ENCODE measurements at places on chromosomes 7 and 10. TPM values are rescaled to one million over a fixed set of nuclear protein-coding genes. Genes with fewer than 3 reads are reported as not detected.
A peak's percentile ranks its signal among the peaks of the same experiment; 100 is the strongest.

DNA sequence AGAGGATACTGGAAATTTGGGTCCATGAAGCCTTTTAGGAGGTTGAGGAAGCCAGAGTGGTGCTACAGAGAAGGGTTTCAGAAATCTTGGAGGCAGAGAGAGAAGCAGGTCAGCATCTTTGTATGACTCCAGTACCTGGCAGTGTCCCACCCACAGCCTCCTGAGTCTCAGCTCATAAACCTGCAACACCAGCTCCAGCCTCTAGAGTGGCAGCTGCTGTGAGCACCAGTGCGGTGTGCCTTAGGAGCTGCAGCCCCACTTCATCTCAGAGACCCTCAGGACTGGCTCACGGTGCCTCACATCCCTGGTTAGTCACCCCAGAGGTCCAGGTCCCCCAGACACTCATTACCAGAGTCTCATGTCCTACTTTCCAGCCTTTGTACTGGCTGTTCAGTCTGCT lies 84.8 kb upstream of the PRKAR2B start:
- no peak for DNase-seq
- H3K4me3 ChIP-seq, result no peak overlapping the region
- H3K27me3 ChIP-seq, result peaks cover 20% of the 10 kb centered on the region
- H3K36me3 ChIP-seq, result no peaks in the 10 kb centered on the region

- H3K4me1 ChIP-seq, result peaks cover 2% of the 10 kb centered on the region
- H3K4me3 ChIP-seq, result no peak overlapping the region
- no peak for DNase-seq
- peaks cover 7% of the 10 kb centered on the region for H3K36me3 ChIP-seq
Observed at GRCh38 chr10:62796896-62797295, 7.6 kb upstream of the ADO start.

GRCh38 chr10:77371421-77371820 lies 266.2 kb downstream of the KCNMA1 start:
- H3K27ac ChIP-seq, result no peak overlapping the region
- no peaks in the 10 kb centered on the region for H3K36me3 ChIP-seq
- DNase-seq, result no peak
- H3K27me3 ChIP-seq, result no peaks in the 10 kb centered on the region
- H3K4me1 ChIP-seq, result no peaks in the 10 kb centered on the region
- no peak overlapping the region for H3K4me3 ChIP-seq

DNA sequence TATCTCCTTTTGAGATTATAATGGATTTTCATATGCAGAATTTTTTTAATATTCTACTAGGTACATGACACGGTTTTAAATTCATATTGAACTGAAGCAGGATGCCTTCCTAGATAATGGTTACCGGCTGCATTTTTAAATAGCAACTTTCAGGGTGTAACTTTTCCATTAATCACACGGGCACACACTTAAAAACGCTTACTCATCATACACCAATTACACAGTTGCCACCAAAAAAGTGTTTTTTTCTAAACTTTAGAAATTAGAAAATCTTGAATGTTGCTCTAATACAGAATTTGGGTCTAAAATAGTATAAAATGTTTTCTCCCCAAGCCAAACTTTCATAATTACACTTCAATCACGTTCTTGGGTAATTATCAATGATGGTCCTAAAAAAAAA lies 149.1 kb upstream of the RNF32 start:
- no peak for DNase-seq
- H3K27ac ChIP-seq, result no peak overlapping the region

- peaks cover 13% of the 10 kb centered on the region for H3K4me1 ChIP-seq
- peaks cover 46% of the 10 kb centered on the region for H3K27me3 ChIP-seq
- no peaks in the 10 kb centered on the region for H3K36me3 ChIP-seq
- no peak for DNase-seq
- no peak overlapping the region for H3K27ac ChIP-seq
Observed at GRCh38 chr7:50717181-50717580, 65.5 kb downstream of the GRB10 start.

DNA sequence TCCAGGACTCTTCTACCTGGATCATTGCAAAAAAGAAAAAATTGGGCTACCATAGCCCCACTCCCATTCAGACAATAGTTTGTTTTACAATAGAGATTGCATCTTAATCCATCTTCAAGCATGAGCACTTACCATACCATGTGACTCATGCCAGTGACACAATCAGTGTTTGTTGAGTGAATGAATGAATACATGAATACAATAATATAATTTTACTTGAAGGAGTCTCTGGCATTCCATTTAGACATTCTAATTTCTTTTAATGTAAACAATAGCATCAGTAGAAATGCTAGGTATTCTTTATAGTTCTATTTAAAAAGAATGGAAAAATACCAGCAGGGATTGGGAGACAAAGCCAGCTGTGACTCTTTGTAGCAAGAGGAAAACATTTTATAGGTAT lies 141.6 kb upstream of the AKR1E2 start:
- H3K27ac ChIP-seq, result no peak overlapping the region
- peaks cover 3% of the 10 kb centered on the region for H3K4me1 ChIP-seq
- H3K4me3 ChIP-seq, result no peak overlapping the region
- no peak for DNase-seq
- H3K27me3 ChIP-seq, result peaks cover 39% of the 10 kb centered on the region

DNA sequence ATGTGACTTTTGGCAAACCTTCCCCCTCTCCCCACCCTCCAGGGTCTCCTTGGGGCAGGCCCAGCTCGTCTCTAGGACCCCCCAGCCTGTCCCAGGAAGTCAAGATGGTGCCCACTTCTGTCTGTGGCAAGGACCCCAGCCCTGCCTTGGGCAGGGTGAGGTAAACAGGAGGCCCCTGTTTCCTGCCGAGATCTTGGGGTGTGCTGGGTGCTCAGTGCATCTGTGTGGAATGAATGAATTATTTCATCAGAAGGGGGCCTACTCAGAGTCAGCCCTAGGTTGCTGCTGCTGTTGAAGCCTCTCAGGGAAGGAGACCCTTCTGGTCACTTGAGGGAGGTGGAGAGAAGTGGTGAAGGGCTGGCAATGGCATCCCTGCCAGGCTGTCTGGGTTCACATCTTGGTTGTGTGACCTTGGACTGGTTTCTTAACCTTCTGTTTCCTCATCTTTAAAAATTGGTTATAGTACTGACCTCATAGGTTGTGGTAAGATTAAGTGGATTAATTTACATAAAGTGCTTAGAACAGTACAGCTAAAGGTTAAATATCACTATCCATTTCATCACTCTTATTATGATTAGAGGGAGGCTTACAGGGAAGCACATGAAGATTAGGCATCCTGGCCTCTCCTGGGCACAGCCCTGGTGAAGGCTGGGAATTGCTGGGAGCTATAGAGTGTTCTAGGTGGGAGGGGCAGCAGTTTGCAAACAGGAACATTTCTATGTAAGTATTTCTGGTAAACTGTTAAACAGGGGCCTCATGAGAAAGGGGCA lies 67.7 kb downstream of the ZMIZ1 start:
- peaks cover 8% of the 10 kb centered on the region for H3K36me3 ChIP-seq
- peaks cover 39% of the 10 kb centered on the region for H3K4me1 ChIP-seq
- peak overlapping the region; percentile 88 for H3K27ac ChIP-seq
- peak overlapping the region; percentile 81 for H3K4me3 ChIP-seq

DNA sequence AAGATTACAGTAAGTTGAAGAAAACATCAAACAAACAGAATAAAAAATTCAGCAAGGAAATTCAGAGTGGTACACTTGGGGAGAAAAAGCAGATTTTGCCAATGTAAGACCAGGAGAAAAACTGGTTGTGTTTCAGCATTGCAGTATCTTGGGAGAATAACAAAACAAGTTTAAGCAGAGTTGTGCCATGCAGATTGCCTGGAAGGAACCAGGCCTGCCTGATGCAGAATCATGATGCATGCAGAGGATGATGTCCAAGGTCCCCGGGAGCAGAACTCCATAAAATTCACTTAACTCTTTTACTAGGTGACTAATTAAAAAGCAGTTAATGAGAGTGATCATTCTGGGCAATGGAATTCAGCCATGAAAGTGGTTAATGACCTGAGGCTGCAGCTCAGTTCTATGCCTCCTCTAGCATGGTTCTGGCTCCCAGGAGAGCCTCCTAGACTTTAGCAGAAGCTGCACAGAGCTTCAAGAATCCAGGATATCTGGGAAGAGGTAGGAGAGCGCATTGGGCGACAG lies 379.7 kb upstream of the C7orf33 start:
- peaks cover 6% of the 10 kb centered on the region for H3K36me3 ChIP-seq
- H3K27me3 ChIP-seq, result peaks cover 51% of the 10 kb centered on the region
- H3K4me3 ChIP-seq, result no peak overlapping the region
- H3K4me1 ChIP-seq, result peaks cover 2% of the 10 kb centered on the region

DNA sequence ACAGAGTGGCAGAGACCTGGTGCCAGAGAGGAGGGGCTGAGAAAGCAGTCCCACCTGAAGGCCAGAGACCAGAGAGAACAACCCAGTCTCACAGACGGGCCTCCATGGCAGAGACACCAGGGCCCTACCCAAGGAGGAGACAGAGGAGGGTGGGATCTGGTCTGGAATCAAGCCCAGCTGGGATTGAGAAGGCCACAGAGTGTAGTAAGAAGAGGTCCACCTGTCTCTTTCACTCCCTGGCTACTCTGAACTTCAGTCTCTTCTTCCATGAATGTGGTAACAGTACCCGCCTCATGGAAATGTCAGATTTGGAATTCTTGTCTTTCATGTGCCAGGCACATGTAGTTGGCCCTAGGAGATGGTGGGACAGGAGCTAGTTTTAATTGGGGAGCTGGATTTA lies 55.6 kb downstream of the CLIP2 start:
- H3K27me3 ChIP-seq, result peaks cover 4% of the 10 kb centered on the region
- DNase-seq, result no peak
- no peaks in the 10 kb centered on the region for H3K36me3 ChIP-seq
- H3K27ac ChIP-seq, result no peak overlapping the region
- no peaks in the 10 kb centered on the region for H3K4me1 ChIP-seq
- no peak overlapping the region for H3K4me3 ChIP-seq

- H3K27ac ChIP-seq, result no peak overlapping the region
- H3K27me3 ChIP-seq, result peaks cover 5% of the 10 kb centered on the region
- no peak for DNase-seq
- no peaks in the 10 kb centered on the region for H3K36me3 ChIP-seq
- H3K4me3 ChIP-seq, result no peak overlapping the region
Observed at GRCh38 chr10:47095848-47096612, 184.8 kb downstream of the PTPN20 start.

DNA sequence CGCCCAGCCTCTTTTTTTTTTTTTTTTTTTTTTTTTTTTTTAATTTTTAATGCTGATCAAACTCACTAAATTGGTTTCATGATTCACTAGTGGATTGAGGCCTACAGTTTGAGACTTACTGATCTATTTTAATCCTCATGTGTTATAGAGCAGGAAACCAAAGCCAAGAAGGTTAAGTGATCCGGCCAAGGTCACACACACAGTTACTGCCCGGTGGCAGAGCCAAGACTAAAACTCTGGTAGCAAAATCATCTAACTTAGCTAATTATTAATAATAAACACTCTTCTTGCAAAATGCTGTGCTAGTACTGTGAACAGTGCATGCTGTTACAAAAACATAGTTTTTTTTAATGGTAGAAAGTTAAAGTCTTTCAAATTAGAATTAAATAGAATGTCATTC lies 188.3 kb upstream of the NFE2L3 start:
- H3K36me3 ChIP-seq, result peaks cover 7% of the 10 kb centered on the region
- peaks cover 71% of the 10 kb centered on the region for H3K27me3 ChIP-seq
- H3K4me3 ChIP-seq, result no peak overlapping the region

- H3K4me3 ChIP-seq, result peak overlapping the region; percentile 96
- H3K36me3 ChIP-seq, result peaks cover 3% of the 10 kb centered on the region
- H3K27me3 ChIP-seq, result no peaks in the 10 kb centered on the region
Observed at GRCh38 chr7:151061213-151062110, 2.1 kb downstream of the SLC4A2 start.

DNA sequence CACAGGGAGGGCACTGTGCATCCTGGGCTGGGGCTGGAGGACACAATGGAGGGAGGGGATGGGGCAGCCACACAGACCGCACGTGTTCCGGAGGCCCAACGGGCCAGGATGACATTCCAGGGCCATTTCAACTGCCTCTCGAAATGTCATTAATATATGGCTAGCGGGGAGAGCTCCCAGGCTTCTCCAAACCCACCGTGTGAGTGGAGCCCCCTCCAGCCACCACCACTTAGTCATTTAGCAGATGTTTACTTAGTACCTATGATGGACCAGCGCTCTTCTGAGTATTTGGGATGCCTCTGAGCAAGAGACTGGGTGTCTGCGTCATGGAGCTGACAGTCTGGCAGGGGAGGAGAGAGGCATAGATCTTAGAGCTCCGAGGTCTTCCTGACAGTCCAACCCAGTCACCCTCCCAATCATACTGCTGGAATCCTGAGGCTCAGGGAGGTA lies 107.3 kb downstream of the ZMIZ1 start:
- no peak overlapping the region for H3K27ac ChIP-seq
- H3K36me3 ChIP-seq, result no peaks in the 10 kb centered on the region
- H3K4me3 ChIP-seq, result no peak overlapping the region
- no peaks in the 10 kb centered on the region for H3K27me3 ChIP-seq
- no peak for DNase-seq
- H3K4me1 ChIP-seq, result peaks cover 14% of the 10 kb centered on the region

- H3K36me3 ChIP-seq, result no peaks in the 10 kb centered on the region
- H3K27me3 ChIP-seq, result peaks cover 31% of the 10 kb centered on the region
- no peak overlapping the region for H3K4me3 ChIP-seq
- H3K4me1 ChIP-seq, result no peaks in the 10 kb centered on the region
- no peak overlapping the region for H3K27ac ChIP-seq
Observed at GRCh38 chr7:121298831-121299239, 30.0 kb upstream of the WNT16 start.

- no peak overlapping the region for H3K27ac ChIP-seq
- H3K4me1 ChIP-seq, result no peaks in the 10 kb centered on the region
- H3K36me3 ChIP-seq, result no peaks in the 10 kb centered on the region
- no peak for DNase-seq
Observed at GRCh38 chr10:112565434-112566053, 118.5 kb downstream of the VTI1A start.

DNA sequence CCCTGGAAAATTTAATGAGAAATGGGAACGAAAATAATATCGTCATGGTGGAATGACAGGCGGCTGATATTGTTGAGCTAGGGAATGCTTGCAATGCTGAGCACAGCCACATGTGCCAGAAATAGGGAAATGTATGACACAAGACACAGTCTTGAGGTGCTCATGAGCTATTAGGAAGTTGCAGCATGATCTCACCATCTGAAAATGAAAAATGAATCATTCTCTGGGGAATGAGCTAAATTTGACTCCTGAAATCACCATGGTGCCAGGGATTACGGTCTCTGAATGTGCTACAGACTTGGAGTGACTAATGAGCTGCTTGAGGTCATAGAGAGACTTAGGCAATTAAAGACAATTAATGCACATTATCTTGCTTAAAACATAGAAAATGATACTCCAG lies 845.0 kb downstream of the CNTNAP2 start:
- H3K27ac ChIP-seq, result no peak overlapping the region
- no peaks in the 10 kb centered on the region for H3K27me3 ChIP-seq
- H3K4me1 ChIP-seq, result no peaks in the 10 kb centered on the region
- DNase-seq, result no peak
- no peak overlapping the region for H3K4me3 ChIP-seq

The CTAGE6 gene
- total RNA-seq, result 0.73 TPM

The PLXDC2 gene
- total RNA-seq, result 11.8 TPM

The LBX1 gene
- total RNA-seq, result not detected

The FAM180A gene
- total RNA-seq, result not detected

The CALHM2 gene
- 23.6 TPM for total RNA-seq

The PRLHR gene
- total RNA-seq, result not detected

Measured in T-helper 17 cell (primary cell).